ENCODE measurements at places on chromosomes 6 and 20.
A peak's percentile ranks its signal among the peaks of the same experiment; 100 is the strongest.

- no peaks in the 10 kb centered on the region for H3K27me3 ChIP-seq
- no peak overlapping the region for H3K27ac ChIP-seq
- H3K4me1 ChIP-seq: peaks cover 28% of the 10 kb centered on the region
Measured at GRCh38 chr6:110741517-110741916, 73.8 kb downstream of the CDK19 start.

- H3K4me1 ChIP-seq: peaks cover 14% of the 10 kb centered on the region
- no peaks in the 10 kb centered on the region for H3K27me3 ChIP-seq
- H3K36me3 ChIP-seq: peaks cover 12% of the 10 kb centered on the region
- DNase-seq: peak; percentile 75
Measured at GRCh38 chr6:27553123-27553904, 80.4 kb upstream of the ZNF184 start.

DNA sequence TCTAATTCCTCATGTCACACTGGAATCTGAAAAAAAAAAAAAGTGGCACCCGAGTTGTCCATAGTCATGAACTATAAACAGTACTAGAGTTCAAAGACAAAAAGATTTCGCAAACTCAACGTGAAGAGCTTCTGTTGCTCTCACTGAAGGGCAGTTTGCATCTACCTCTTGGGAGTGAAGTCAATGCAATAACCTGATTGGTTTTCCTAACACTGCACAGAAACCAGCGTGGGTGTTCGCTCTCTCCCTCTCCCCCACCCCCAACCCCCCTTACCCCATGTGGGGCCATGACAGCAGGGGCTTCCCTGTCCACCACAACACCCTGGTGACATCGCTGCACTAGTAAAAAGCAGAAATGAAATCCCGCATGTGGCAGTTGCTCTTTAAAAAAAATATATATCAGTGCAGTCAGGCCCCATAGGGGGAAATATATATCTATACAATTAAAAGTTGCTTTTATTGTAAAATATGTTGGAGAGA, 66.9 kb downstream of the GMPR start:
- no peaks in the 10 kb centered on the region for H3K27me3 ChIP-seq
- no peak overlapping the region for H3K27ac ChIP-seq
- H3K4me1 ChIP-seq: no peaks in the 10 kb centered on the region
- H3K4me3 ChIP-seq: no peak overlapping the region

GRCh38 chr20:47499053-47499452, 2.6 kb upstream of the NCOA3 start:
- no peak overlapping the region for H3K4me3 ChIP-seq
- peaks cover 50% of the 10 kb centered on the region for H3K4me1 ChIP-seq
- no peaks in the 10 kb centered on the region for H3K27me3 ChIP-seq

All from Calu3 (cell line).